ENCODE measurements at places on chromosomes 3 and 15. TPM values are rescaled to one million over a fixed set of nuclear protein-coding genes. Genes with fewer than 3 reads are reported as not detected.

DNA sequence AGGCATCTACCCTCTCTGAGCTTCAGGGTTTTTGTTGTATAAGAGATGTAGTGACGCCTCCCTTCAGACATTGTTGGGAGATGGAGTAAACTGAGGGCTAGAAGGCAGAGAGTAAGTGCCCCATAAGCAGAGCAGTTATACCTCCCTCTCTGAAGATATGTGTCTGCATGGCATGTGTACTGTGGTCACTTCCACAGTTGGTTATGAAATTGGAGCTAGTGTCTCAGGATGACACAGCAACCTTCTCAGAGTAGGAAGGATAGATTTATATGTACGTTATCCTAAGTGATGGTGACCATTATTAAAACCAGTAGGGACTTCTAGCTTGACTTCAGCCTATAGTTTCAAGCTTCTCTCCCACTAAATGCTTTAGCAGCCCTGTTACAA, 17.9 kb downstream of the PXK start:
- DNase-seq = no peak

GRCh38 chr3:170037463-170038433, at the start of gene GPR160:
GPR160 (plus strand) TSS chr3:170037995; CDS start chr3:170083973, 45,978 bp downstream.
- DNase-seq = no peak

Gene TRIM42
- polyA plus RNA-seq = not detected

Gene ANKDD1A
- 12.4 TPM for polyA plus RNA-seq

GRCh38 chr15:61106044-61106834, 122.9 kb downstream of the RORA start:
- DNase-seq = no peak

GRCh38 chr3:196792771-196793170, 53.1 kb downstream of the PAK2 start:
- no peak for DNase-seq

Gene GBE1
- 14.6 TPM for polyA plus RNA-seq

GRCh38 chr3:117622171-117622841, 912.7 kb downstream of the TUSC7 start:
- DNase-seq = no peak

- DNase-seq = no peak
Observed at GRCh38 chr3:15521573-15521965, at the start of gene COLQ. COLQ (minus strand) TSS chr3:15521706; CDS start chr3:15521625, 81 bp downstream.

- peak; percentile 15 for DNase-seq
Observed at GRCh38 chr15:73629798-73630429, 3.3 kb downstream of the NPTN start.

DNA sequence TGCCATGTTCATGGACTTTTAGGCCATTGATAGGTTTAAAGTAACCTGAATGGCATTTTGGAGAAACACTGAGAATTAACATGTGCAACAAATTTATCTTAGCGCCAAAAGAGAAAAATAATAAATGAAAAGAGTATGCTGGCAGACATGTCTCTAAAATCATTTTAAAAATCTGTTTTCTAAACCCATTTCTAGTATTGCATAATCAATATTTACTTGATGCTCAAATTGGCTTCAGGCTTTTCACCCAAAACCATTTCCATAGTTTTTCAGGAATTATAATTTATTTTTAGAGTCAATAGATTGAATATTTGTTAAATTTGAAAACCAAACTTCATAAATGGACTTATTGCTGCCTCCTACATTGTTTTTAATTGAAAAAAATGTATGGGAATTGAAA, 423.0 kb downstream of the PLOD2 start:
- no peak for DNase-seq

Data from right lung (tissue), 10 donors.